Chondrocyte (in vitro differentiated cells): ENCODE measurements at places on chromosomes 11 and 22.
A peak's percentile ranks its signal among the peaks of the same experiment; 100 is the strongest.

DNA sequence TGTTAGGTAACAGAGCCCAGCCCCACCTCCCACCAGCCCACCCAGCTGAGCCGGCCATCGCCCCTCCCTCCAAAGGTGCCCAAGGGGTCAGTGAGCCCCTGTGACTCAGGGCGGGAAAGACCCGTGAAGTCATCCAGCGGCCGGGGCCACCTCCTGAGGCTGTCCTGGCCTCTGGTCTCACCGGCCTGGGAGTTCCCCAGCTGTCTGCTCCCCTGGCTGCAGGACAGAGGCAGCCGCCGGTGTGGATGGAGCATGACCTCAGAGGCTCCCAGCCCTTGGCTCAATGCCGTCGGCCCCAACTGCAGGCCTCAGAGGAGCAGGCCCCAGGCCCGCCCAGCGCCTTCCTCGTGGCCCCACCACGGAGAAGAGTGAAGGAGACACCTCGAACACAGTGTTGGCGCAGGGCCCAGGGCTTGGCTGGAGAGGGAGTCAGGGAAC lies 28.7 kb downstream of the RPL3 start:
- DNase-seq, result peak; percentile 90

DNA sequence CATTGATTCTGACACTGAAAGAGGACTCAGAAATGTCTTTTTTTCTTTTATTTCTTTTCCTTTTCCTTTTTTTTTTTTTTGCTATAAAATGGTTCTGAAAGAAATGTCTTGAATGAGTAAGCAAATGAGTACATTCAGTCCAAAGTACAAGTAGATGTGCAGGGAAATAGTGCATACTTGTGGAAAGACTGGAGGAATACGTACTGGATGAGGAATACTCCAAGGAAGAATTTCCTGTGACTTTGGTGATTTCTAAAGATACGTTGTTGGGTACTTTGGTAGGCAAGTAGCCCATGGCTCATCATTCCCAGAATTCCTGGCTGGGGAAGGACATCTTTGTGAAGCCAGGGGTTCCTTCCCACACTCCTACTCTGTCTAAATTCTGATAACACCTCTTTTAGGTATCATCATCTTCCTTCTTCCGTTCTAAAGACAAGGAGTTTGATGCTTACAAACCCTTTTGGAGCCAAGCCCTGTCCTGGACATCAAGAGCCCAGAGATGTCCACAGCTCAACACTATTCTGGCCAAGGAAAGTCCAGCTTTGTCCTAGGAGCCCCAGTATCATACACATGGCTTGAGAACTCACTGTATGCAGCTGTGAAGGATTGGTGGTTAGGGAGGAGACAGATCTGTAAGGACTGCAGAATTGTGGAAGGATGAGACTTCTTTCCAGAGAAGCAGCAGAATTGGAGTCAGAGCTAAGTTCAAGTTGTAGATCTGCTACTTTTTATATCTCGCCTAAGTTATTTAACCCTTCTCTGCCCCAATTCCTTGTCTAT lies 4.8 kb upstream of the NUP98 start:
- no peak for DNase-seq

- DNase-seq, result no peak
Observed at GRCh38 chr11:119100246-119100970, 1.2 kb downstream of the DPAGT1 start.

- no peak for DNase-seq
Observed at GRCh38 chr22:35540595-35541253, at the start of gene RASD2. Gene RASD2, plus strand, starts transcription at chr22:35540831. Its CDS starts 5,979 bp downstream, at chr22:35546810.

DNA sequence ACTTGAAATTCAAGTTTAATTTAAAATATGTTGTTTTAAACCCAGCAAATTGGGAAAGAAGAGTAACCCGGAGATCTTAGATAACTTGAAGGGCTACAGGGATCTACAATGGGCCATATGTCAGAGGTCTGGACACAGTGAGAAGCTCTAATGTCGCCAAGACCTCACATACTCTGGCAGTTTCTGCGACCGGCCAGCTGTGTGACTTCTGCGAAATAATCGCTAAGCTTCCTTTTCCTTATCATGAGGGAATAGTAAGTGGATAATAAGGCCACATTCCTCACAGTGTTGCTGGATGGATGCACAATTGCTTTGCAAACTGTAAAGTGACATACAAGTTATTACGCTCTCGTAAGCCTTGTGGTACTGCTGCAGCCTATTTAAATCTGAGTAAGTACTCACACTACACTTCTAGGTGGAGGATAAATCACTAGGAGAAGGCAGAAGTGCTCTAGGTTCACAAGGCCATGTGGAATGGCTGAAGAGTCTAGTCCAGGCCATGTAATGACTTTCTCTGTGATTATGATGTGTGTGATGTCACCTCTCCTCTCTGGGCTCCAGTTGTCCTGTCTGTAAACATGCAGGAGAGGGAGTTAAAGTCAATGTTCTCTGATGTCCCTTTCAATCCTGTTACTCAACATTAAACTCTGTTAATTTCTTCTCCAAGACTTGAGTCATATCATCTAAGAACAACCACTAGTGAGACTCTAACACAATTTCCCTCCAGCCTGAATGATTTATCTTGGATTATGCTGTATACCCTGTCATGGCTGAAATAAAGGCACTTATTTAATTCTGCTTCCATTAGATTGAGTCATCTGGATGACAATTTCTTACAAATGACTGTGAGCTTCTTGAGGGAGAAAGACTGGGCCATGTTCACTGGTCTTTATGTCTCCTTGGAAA lies 192.6 kb upstream of the NARS2 start:
- DNase-seq, result no peak

- DNase-seq, result no peak
Observed at GRCh38 chr11:111329306-111330204, 31.2 kb downstream of the POU2AF3 start.

GRCh38 chr11:61976813-61977475 lies 9.5 kb upstream of the FTH1 start:
- no peak for DNase-seq

GRCh38 chr11:57223601-57224000 lies 13.4 kb downstream of the APLNR start:
- DNase-seq, result no peak

GRCh38 chr22:29396126-29396525 lies 7.8 kb upstream of the AP1B1 start:
- DNase-seq, result no peak

DNA sequence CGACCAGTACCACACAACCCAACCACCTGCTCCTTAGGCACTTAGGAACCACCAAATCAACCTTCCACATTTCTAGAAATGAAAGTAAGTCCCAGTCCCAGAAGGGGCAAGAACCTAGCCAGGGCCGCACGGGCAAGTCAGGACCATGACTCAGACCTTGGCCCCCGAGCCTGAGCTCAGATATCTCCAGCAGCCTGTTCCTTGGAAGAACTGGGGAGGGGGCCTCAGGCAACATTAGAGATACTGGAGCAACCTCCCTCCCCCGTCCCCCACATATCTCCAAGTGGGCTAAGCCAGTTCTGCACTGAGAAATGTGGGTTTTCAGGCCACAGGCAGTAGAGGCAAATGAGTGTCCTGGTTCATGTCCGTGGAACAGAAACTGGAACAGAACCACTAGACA lies 7.7 kb downstream of the ARAP1 start:
- no peak for DNase-seq

DNA sequence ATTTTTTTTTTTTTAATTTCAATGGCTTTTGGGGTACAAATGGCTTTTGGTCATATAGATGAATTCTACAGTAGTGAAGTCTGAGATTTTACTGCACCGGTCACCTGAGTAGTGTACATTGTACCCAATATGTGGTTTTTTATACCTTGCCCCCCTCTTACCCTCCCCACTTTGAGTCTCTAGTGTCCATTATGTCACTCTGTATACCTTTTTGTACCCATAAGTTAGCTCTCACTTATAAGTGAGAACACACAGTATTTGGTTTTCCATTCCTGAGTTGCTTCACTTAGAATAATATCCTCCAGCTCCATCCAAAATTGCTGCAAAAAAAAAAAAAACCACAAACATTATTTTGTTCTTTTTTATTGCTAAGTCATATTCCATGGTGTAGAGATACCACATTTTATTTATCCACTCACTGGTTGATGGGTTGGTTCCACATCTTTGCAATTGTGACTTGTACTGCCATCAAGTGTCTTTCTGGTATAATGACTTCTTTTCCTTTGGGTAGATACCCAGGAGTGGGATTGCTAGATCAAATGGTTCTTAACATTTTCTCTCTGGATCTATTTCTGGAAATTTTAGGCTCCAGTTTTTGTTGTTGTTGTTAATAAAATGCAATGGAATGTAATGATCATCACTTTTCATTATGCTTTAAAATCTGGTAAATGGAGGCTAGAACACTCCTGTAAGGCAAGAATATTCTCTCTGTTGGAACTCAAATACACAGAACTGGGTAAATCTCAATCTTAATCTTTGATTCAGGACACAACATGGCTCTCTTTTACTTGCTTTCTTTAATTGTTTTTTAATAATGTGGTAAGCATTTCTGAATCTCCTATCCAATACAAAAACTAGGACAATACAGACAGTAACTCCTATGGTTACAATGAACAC lies 10.3 kb downstream of the NEAT1 start:
- no peak for DNase-seq

DNA sequence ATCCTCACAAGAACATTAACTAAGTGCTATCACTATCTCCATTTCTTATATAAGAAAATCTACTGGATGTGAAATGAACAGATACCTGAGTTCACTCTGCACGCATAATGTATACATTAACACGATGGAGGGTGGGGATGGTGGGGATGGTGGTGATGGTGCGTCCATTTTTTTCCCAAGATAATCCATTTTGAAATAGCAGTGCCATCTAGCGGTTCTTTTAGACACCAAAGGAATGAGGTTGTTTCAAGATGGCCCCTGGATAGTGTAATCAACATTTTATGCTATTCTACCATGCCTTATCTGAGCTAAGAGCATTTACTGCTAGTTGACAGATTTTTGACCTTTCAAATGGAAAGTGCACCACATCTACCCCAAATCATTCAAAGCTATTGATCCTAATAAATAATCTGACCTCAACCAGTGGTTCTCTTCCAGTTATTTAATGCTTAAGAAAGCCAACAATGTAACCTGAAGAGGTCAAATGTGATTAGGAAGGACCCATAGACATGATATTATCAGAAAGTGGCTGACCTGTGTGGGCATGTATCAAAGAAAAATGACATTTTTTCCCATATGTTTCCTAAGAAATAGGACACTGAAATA lies 714.7 kb upstream of the TENM4 start:
- DNase-seq, result no peak

- DNase-seq, result no peak
Observed at GRCh38 chr11:95716266-95716665, 73.3 kb downstream of the FAM76B start.

DNA sequence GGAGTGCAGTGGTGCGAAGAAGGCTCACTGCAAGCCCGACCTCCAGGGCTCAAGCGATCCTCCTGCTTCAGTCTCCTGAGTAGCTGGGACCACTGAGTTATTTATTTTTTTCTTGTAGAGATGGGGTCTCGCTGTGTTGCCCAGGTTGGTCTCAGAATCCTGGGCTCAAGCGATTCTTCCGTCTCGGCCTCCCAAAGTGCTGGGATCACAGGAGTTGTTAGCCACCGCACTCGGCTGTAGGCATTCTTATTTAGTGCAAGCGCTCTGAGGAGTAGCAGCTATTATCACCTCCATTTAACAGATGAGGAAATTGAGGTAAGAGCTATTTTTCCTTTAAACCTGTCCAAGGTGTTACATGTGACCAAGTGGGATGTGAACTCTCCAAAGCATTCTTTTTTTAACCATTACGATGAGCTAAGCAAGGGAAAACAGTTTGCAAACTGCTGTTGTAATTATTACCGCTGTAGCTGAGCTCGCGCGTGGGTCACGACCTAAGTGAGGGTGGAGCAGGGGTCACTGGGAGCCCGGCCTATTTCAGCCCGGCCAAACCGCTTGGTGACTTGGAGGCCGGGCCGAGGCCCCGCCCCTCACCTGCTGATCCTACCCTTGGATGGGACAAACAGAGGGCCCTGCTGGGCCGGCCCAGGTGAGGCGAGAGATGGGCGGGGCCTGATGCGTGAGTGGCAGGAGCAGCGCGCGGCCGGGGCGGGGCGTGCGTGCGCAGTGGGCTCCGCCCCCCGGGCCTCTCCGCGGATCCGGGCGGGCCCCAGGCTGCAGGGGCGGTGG lies 449 bp upstream of the KREMEN1 start:
- DNase-seq, result peak; percentile 93

- DNase-seq, result no peak
Observed at GRCh38 chr11:105229761-105230160, 90.2 kb upstream of the CARD18 start.

DNA sequence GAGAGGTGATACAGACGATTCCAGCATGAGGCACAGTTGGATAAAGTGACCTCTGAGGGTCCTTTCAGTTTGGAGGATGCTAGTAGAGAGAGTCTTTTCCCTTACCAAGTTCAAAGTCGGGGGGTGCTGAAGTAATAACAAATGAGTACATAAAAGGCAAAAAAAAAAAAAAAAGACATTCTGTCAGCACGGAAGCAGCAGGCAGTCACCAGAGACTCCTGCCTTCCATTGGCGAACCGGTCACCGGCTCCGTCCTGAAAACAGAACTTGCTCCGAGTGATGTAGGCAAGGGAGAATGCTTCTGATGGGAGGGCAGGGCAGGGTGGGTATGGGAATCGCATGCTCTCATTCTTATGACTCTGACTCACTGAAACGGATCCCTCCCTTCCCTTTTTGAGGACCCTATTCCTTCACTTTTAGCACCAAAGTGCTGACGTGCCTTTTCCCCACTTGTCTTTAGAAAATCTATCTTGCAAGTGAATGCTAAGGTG lies 65.9 kb downstream of the PRR5L start:
- no peak for DNase-seq

- no peak for DNase-seq
Observed at GRCh38 chr22:44347549-44347948, 34.8 kb upstream of the SHISAL1 start.

- no peak for DNase-seq
Observed at GRCh38 chr22:44147008-44147645, 33.6 kb upstream of the PARVG start.

- DNase-seq, result no peak
Observed at GRCh38 chr11:47768101-47768612, 1.0 kb upstream of the FNBP4 start.

GRCh38 chr11:68012843-68013610 lies 2.9 kb downstream of the ALDH3B1 start:
- no peak for DNase-seq

GRCh38 chr11:118897721-118898310 lies 14.1 kb downstream of the CXCR5 start:
- peak; percentile 48 for DNase-seq

GRCh38 chr11:64545619-64546018 lies 45.4 kb upstream of the SLC22A12 start:
- DNase-seq, result no peak

GRCh38 chr22:23400286-23400981 lies 179.7 kb downstream of the IGLL1 start:
- DNase-seq, result peak; percentile 93

- peak; percentile 81 for DNase-seq
Observed at GRCh38 chr11:279040-279965, 1.1 kb downstream of the NLRP6 start.

DNA sequence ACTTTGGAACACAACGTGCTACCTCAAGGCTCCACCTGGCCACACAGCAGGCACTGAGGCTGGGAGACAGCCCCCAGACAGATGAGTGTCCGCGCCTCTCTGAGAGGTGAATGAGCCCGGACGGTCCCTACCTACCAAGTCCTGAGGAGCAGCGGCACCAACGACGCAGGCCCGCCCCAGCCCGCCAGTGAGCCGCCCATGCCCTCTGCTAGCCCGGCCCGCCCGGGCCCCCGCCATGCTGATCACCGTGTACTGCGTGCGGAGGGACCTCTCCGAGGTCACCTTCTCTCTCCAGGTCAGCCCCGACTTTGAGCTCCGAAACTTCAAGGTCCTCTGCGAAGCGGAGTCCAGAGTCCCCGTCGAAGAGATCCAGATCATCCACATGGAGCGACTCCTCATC lies at the start of gene DDI1:
DDI1 (plus strand) TSS at position 53 of the 400 bp plus-strand sequence; CDS start at position 236, 183 bp downstream.
- DNase-seq, result peak; percentile 90
